WTC11 (cell line): ENCODE measurements at places on chromosomes 6 and 20. TPM values are rescaled to one million over a fixed set of nuclear protein-coding genes. Genes with fewer than 3 reads are reported as not detected.

GRCh38 chr6:15673666-15674065 lies 10.8 kb upstream of the DTNBP1 start:
- no peak for DNase-seq

GRCh38 chr6:30615219-30615957 lies 1.7 kb downstream of the PPP1R10 start:
- DNase-seq, result no peak

- peak; percentile 56 for DNase-seq
Measured at GRCh38 chr6:26311385-26312095, 53.5 kb upstream of the BTN3A2 start.

GRCh38 chr6:75273009-75273408 lies 11.6 kb downstream of the TMEM30A start:
- no peak for DNase-seq

DNA sequence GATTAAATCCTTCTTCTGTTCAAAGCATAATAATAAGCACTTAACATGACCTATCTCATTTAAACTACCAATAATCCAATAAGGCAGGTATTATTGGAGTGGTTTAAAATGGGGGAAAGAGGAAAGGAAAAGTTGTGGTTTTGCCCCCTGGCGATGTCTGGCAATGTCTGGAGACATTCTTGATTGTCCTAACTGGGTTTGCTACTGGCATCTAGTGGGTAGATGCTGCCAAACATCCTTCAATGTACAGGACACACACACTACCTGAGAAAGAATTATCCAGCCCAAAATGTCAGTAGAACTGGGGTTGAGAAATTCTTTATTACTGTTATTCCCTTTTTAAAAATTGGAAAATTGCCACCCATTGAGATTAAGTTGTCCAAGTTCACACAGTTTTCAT lies 25.2 kb upstream of the SRSF6 start:
- no peak for DNase-seq

The FAM83D gene
- 57.7 to 66.9 TPM (median 58.3 TPM) in 3 replicates for total RNA-seq

The ASXL1 gene
- total RNA-seq, result 20.7 to 22.7 TPM (median 21.3 TPM) in 3 replicates
